Esophagus mucosa (tissue), 1 donor: ENCODE measurements at places on chromosomes 1 and 21. TPM values are rescaled to one million over a fixed set of nuclear protein-coding genes. Genes with fewer than 3 reads are reported as not detected.

GRCh38 chr1:202192770-202193613 lies 607 bp upstream of the LGR6 start:
- peak; percentile 50 for ATAC-seq

GRIK3 gene
- total RNA-seq, result 0.04 TPM

GRCh38 chr21:45889961-45890360 lies 91.6 kb upstream of the COL6A1 start:
- no peak for ATAC-seq

TFF1 gene
- not detected for total RNA-seq

- no peak for ATAC-seq
Observed at GRCh38 chr1:155070158-155070621, 6.7 kb downstream of the EFNA4 start.

DNA sequence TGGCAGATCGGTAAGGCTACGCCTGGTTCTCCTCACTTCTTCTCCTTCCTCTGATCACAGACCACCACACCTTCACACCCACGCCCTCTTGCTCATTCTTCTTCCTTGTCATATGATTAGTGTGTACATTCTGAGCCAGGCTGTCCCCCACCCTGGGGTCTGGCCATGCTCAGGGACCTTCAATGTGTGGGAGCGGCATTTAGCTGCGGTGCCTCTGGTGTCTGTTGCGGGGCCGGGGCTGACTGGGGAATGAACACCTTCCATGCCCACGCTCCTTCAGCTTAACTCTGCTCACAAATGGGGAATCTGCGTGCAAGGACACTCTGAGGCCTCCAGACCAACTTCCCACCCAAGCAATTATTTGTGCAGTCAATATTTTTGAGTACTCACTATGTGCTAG lies 29.4 kb downstream of the QSOX1 start:
- ATAC-seq, result no peak

DNA sequence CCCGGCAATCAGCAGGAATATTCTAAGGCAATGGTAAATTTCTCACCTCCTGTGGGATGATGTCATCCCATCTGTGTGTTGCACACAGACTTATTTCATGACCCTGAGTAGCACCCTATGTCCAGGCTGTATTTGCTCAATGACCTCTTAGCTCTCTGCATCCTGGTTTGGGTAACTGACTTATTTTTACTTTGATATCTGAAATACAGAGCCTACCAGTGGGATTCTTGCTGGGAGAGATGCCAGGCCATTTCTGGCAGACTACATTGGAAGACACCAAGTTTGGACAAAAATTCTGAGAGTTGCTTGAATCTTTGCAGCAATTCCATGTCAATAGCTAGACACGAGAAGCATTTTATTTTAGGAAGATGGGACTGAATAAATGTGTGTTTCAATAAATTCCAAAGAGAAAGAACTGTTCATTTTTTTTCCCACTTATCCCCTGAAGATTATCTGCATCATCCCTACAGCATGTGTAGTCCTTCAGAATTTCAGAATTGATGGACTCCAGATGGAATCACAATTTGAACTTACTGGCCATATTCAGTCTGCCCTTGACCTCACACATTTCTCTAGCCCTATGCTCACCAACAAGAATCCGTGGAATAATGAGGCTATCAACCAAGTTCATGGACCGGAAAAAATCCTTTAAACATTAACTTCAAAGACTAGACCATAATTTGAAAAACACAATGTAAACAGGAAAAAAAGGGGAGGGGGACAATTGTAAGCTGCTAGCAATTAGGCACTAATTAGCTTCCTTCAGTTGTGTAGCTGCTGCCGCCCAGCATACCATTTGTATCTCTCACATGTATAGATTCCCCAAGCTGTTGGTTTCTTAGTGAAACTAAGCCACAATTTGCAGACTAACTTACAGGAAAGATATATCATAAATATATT lies 226.5 kb downstream of the HMCN1 start:
- ATAC-seq, result no peak

DNA sequence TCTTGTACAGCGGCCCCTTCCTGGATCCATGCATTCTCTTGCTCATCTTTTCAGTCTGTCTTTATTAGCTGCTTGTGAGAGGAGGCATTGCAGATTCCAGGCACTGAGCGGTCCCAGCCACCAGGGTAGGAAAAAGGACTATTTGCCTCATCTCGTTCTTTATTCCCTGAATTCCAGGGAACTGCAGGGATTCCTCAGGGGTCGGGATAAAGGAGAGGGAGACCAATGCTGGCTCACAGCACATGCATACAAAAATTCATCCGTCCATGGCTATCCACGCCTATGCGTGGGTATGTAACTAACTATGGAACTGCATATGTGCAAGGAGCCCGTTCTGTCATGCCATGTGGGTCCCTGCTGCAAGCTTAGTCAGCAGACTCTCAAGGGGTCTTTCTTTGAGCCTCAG lies 879 bp upstream of the PLPPR5 start:
- no peak for ATAC-seq

DNA sequence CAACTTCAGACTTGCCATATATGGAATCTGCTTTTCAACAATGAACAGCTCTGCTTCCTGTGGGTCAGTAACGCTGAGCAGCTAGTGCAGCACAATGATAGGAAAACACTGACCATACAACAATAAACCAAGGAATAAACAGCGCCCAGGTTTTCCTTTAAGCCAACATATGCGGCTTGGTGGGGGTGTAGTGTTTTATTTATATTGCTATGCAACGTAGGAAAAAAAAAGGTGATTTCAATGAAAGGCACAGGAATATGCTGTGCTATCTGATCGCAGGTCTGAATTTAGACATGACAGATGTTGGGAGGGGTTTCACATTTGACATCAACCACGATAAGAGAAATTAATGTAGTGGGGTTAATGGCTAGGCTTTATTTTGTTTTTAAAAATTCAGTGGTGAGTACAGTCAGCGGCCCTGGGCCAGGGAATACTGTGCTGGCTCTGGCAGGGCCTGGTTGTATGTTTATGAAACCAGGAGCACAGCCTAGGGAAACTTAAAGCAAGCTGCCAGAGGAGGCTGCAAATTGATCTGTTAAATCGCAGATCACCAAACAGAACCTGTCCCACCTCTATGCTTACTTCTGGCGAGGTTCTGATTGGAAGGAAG lies 4.3 kb downstream of the TSPAN2 start:
- no peak for ATAC-seq

GRCh38 chr1:201427963-201428362 lies 6.4 kb upstream of the TNNI1 start:
- peak; percentile 56 for ATAC-seq

- ATAC-seq, result no peak
Observed at GRCh38 chr1:71804140-71804539, 478.2 kb downstream of the NEGR1 start.

DNA sequence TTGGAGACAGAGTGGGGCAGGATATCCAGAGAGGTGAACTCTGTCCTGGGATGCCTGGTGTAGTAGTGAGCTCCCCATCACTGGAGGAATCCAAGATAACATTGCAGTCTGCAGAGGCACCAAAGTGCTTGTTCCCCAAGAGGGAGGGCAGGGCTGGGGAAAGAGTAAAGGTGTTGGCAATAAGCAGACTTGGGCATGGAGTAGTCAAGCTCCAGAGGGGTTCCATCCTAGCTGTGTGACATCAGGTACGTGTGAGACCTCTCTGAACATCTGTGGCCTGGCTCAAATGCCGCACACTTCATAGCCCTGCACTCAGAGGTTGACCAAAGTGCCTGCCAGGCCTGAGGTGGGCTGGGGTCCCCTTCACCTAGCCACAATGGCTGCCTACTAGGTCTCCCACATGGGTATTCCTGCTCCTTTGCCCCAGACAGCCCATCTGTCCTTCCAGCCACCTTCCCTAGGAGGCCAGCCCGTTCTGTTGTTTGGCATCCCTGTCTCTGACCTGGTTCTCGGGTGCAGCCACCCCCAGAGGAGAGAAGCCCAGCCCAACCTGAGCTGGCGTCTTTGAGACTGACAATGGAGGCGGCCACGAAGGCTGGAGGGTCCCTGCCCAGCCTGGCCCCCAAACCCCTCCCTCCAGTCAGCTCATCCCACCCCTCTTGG lies 2.8 kb upstream of the ARF1 start:
- ATAC-seq, result no peak

DNA sequence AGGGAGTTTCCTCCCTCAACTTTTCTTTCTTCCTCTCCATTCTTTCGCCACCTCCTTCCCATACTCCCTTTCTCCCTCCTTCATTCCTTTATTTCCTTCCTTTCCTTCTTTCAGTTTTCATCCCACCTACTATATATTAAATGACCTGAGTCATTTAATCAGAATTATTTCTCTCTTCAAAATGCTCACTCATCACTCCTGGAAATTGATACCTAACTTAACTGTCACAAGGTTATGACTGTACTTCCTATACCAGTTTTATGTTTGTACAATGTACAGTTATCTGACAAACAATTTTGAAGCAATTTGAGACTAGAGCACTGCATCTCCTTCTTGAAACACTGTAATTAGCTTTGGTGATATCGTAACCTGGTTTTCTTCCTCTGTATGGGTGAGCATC lies 41.4 kb downstream of the NEXN start:
- ATAC-seq, result no peak

DNA sequence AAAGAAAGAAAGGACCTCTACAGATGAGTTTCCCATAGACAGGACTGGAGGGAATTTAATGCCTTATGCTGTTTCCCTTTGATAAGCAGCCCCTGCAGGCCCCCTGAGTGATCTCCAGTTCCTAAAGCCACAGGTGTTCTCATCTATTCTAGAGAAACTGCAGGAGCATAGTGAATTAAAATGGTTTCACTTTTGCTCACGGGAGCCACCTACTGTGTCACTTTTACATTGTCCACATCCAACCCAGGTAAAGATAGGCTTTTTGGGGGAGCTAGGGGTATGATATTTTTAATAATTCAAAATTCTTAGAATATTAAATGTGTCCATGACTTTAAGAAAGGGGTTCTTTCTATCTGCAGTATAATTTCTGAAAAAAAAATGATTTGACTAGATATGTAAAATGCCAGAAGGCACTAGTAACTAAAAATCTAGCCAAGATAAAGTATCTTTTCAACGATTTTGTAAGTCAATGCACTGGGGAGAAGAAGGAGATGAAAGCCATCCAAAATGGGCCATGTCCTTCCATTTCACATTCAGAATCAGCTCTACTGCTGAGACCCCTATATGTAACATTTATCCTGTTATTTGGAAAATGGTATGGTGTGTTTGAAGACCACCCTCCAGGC lies 267.3 kb upstream of the DUSP10 start:
- peak; percentile 49 for ATAC-seq

FAM72A gene
- total RNA-seq, result 4.2 TPM

- no peak for ATAC-seq
Observed at GRCh38 chr1:184226100-184226487, 160.7 kb upstream of the C1orf21 start.

GRCh38 chr1:222938986-222939385 lies 124.1 kb downstream of the DISP1 start:
- ATAC-seq, result no peak

GRCh38 chr1:2636733-2637132 lies 3.9 kb upstream of the MMEL1 start:
- ATAC-seq, result peak; percentile 43

CACHD1 gene
- total RNA-seq, result 2.8 TPM

DNA sequence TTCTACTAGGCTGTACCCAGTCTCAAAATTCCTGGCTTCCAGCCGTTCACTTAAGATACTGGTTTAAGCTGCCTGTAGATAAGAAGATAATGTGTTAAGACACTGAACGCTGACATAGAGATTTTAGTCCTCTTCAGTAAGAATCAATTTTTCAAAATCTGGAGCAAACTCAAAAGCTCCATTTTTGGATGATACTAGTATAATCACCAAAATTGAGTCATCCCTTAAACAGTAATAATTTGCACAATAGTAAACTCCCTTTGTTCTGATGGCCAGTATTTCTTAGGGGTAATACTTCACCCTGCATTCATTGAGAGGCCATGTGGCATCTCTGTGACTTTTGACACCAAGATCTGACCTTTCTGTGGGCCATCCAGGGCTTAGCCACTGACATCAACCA lies 299.8 kb upstream of the USP25 start:
- ATAC-seq, result no peak

- ATAC-seq, result peak; percentile 89
Observed at GRCh38 chr1:59685101-59685500, 129.6 kb upstream of the HOOK1 start.

DNA sequence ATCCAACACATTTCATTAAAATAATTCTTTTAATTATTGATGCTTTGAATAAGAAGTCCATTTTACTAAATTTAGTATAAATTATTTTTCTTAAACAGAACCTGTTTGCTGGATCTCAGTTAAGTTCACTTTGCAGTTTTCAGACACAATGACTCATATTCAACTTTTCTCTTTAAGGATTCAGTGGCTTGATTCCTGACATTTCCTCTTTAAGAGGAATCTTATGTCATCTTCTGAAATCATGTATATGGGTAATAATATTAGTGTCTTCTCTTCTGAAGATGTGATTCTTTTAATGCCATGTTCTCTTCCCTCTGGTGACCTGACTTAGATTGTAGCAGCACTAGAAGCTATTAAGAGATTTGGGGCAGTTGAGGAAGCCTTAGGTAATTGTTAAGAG lies 12.6 kb downstream of the CREG1 start:
- ATAC-seq, result no peak
